Psoas muscle (tissue), 8 donors: ENCODE measurements at places on chromosomes 4 and X. TPM values are rescaled to one million over a fixed set of nuclear protein-coding genes. Genes with fewer than 3 reads are reported as not detected.

GRCh38 chrX:10350221-10350620, 193.4 kb downstream of the CLCN4 start:
- no peak for DNase-seq

DNA sequence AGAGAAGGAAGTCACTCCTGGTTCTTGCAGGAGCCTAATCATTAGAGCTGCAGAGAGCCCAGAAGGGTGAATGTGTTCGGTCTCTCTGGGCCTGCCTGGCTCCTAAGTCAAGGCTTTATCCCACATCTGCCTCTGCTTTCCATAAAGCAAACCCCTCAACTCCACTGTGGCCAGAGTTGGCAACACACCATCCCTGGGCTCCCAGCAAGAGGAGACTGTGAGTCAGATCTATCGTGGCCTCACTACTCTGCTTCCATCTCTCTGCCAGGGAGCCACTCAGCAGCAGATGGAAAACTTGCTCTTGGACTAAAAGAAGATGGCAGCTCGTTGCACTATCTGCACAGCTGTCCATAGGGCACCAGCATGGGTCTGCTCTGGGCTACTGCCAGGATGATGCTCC, 348.2 kb downstream of the FBXW7 start:
- no peak for DNase-seq

GRCh38 chr4:123816462-123816861, 419.9 kb downstream of the SPRY1 start:
- no peak for DNase-seq

DNA sequence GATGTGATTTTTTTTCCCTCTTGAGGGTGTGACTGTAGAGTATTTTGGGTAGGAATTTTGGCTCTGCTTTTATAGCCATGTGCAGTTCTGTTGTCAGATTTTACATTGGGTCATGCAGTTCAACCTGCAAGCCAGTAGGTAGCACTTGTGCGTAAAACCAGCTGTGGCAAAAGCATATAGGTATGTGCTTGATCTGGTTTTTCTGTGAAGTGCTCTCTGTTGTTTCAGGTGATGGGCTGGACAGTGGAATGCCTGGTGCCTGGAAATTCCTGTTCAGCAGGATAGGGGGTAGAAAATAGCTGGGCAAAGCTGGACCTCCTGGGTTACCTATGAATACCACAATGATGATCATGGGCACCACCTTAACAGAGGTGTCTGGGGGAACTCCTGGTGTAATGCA, 584.2 kb upstream of the PCDH10 start:
- no peak for DNase-seq

DNA sequence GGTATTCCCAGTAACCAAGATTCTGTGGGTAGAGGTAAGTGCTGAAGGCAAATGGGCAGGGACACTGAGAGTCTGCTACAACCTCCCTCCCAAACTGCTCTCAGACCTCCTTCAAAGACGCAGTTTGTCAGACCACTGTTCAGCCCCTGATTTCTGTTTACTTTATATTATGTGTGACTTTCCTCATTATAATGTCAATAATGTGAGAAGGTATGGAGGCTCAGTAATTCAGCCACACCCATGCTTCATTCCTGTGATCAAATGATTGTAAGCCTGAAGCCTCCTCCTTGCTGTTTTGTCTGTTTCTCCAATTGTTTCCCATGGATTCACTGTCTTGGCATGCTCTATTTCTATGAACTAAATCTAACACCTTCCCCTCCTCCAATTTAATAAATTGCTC, 75.6 kb downstream of the SYTL5 start:
- DNase-seq, result no peak

Gene CT45A3
- not detected for polyA plus RNA-seq

Gene DDX53
- not detected for polyA plus RNA-seq

Gene KIF4A
- not detected for polyA plus RNA-seq

Gene RASSF6
- not detected for polyA plus RNA-seq

Gene GAB1
- 1.0 TPM for polyA plus RNA-seq

Gene RBM46
- not detected for polyA plus RNA-seq
